ENCODE measurements at places on chromosomes 5 and 9. TPM values are rescaled to one million over a fixed set of nuclear protein-coding genes. Genes with fewer than 3 reads are reported as not detected.

DNA sequence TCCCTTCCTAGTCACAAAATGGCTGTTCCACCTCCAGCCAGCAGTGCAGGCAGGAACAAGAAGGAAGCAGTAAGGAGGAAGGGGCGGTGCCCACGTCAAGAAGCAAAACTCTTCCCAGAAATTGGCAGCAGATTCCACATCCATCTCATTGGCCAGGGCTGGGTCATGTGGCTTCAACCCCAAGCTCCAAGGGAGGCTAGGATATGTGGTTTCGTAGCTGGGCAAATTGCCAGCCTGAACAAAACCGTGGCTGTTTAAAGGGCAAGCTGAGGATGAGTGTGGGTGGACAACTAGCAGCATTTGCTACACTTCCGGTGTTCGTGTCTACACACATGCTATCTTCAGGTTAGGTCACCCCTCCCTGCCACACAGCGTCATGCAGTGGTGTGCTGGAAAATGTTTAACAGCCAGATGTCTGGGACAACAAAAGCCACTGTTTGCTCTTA is 92.1 kb upstream of the MAP1B start:
- no peak for DNase-seq

GRCh38 chr9:80775530-80775929 is 913.8 kb downstream of the TLE1 start:
- DNase-seq, result no peak

DNA sequence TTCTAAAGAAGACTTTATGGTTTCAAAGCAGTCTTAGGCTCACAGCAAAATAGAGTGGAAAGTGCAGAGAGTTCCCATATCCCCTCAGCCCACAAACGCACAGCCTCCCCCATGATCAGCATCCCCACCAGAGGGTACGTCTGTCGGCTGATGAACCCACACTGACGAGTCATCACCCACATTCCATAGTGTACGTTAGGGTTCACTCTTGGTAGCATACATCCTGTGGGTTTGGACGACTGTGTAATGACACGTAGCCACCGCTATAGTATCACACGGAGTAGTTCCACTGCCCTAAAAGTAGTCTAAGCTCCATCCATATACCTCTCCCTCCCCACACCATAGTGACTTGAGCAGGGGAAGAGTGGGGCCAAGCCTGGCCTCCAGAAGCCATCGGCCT is 135.7 kb upstream of the PHYKPL start:
- DNase-seq, result no peak

Gene TPM2
- total RNA-seq, result 1,037 TPM

Gene CCDC180
- total RNA-seq, result 1.6 TPM

Data from prostate gland (tissue), 2 donors.